Right kidney (tissue), 9 donors: ENCODE measurements at places on chromosomes 6 and 20.

DNA sequence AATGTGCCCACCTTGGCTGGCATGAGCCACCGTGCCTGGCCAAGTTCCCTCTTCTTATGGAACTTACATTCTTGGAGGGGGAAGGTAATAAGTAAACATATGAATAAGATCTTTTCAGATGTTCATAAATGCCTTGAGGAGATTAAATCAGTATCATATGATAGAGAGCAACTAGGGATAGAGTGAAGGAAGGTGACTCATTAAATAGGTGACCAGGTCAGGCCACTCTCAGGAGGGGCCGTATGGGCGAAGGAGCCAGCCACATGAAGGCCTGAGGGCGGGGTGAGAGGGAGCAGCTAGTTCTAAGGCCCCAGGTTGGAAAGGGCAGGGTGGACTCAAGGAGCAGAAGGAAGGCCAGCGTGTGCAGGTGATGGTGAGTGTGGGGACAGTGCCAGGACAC is 91.1 kb downstream of the UST start:
- no peak for DNase-seq

DNA sequence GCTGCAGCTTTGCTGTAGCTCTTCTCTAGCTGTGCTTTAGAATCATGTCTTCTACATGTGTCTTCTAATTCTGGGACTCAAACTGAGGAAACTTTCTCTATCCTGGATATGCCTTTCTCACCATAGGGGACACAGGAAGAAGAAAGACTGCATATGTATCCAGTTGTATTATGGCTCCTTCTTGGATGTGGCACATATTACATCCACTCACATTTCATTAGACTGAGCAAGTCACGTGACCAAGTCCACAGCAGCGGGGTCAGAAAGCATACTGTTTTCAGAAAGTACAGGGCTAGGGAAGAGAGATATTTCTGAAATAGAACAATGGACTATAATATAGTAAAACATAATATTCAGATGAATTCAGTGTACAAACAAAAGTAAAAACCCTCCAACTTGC is 187.6 kb upstream of the RIMS1 start:
- no peak for DNase-seq

DNA sequence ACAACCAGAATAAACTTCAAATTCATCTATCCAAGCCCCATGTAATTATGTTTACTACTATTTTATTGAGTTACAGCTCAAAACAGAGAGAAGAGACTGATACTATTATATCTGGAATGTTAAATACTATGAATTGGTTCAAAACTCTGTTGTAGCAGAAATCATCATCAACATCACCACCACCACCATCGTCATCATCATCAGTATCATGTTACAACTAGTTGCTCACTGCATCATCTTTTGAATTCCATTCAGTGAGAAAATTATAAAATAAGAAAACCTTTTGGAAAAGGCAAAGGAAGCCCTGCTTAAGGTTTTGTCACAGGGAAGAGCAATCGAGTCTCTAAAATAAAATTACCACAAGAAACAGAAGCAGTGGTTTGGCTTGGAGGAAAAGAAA is 36.2 kb upstream of the THEMIS start:
- DNase-seq, result no peak

DNA sequence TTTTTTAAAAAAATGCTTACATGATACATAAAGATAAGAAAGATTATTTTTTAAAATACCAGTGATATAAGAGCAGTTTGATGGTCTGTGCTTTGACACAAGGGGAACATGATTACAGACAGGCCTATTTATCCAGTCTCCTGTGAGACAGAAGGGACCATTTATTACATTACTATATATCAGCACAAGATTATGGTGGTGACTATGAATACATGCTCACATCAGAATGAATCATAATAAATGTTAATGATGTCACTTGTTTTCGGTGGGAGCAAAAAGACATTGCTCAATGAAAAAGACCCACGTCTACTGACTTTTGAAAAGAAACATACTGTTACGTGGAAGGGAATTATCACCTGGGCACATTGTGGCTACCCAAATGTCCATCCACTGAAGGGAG is 455.1 kb downstream of the CDC5L start:
- DNase-seq, result no peak

GRCh38 chr6:142478117-142478516 is 176.3 kb downstream of the ADGRG6 start:
- no peak for DNase-seq

DNA sequence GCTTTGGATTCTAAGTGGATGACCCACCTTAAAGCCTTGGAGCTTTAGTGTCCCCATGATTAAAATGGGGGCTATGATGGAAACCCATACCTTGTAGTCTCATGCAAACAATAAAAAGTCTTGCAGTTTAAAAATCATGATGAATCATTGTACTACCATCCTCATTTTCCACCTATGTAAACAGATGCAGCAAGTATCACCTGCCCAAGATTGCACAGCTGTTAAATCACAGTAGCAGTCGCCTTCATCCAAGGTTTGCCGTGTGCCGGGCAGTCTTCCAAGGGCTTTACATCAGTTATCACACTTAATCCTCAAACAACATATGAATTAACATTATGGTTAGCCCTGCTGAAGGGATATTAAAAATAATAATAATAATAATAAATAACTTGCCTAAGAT is 210.3 kb downstream of the FOXA2 start:
- no peak for DNase-seq

DNA sequence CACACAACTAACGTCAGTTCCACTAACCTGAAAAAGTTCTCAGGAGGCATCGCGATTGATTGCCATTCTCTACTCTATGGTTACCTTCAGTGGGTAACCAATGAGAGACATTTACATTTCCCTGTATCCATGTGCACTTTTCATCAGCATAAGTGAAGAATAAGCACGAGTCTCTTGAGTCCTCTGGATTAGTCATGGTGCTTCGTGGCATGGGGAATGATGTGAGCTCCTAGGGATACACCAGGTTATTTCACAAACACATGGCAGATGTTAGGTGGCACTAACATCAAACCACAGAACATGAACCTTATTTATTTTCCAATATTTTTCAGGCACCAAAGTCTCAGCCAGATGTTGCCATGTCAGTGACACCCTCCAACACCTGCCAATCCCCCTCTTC is 64.0 kb downstream of the FYN start:
- DNase-seq, result no peak

GRCh38 chr6:16229700-16230099 is 8.7 kb upstream of the GMPR start:
- peak; percentile 48 for DNase-seq

- no peak for DNase-seq
Measured at GRCh38 chr6:62298745-62299392, 12.8 kb upstream of the KHDRBS2 start.
